ENCODE measurements at places on chromosomes 11 and 22.

GRCh38 chr11:121129362-121130340, 28.6 kb downstream of the TECTA start:
- DNase-seq = no peak

GRCh38 chr11:71180694-71181470, 71.5 kb downstream of the SHANK2 start:
- no peak for DNase-seq

DNA sequence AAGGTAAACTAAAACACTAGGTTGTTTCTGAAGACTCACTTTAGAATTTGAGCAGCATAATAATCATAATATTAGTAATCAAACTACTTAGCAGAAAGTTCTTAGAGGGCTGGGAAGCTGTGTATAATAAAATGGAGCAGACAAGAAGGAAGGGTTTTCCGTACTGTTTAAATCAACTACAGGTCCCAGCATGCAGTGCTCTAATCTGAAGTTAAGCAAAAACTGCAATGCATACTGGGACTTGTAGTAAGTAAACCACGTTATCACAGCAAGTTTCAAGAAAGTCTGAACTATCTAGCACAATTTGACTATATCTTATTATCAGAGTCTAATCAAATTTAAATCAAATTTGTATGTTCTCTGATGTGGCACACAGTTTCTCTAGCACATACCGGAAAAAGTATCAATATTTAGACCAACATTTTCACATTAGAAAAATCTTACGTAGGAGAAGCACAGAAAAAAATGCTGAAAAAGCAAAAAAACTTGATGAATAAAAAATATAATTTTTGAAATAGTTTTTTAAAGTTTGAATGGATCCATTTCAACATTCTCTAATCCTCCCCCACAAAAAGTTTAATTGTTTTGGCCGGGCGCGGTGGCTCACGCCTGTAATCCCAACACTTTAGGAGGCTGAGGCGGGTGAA, 8.2 kb downstream of the PHF21A start:
- no peak for DNase-seq

- no peak for DNase-seq
These were observed 251.7 kb downstream of the GRM5 start for GRCh38 chr11:88814076-88814475.

Measured in NCI-H187 treated with DMSO at 0.1 percent for 48 hours (cell line).